ENCODE measurements at places on chromosomes 1 and 21.

DNA sequence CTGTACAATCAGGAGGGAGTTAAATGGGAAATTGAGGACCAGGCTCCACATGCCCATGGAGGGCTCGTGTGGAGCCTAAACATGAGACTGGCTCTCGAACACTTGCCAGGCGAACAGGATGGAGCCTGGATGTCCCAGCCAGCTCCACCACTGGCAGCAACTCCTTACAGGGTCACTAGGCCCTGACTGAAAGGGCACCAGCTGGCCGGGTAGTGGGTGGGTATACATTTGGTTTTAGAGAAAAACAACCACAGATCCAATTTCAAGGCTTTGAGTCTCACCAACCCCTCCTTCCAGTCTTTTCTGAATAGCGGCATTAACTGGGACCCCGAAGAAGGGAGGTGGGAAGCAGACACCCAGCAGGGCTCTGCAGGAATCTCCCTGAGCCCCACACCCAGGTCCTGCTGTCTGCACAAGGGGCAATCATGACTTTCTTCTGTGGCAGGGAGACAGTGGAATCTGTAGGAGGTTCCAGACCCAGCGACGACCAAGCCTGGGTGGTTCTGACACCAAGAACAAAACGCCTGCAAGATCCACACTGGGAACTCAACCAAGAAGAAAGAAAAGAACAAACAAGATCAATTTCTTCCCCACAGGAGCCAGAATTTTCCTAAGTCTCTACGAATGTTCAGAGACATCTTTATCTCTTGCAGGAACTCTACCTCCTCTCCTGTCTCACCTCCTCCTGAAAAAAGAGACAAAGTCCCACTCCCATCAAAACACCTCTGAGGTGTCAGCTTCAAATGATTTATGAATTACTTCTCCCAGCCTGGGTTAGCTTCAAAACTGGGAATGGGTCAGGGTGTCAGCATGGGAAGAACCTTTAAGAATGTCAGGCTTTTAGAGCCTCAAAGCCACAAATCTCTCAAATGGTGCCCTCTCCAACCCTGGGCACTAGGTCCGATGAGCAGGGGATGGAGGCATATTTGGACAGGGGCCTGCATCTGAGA, 26.5 kb upstream of the SRP9 start:
- no peak for DNase-seq

- no peak for DNase-seq
These were observed 47.6 kb downstream of the IRF2BP2 start for GRCh38 chr1:234562334-234562733.

DNA sequence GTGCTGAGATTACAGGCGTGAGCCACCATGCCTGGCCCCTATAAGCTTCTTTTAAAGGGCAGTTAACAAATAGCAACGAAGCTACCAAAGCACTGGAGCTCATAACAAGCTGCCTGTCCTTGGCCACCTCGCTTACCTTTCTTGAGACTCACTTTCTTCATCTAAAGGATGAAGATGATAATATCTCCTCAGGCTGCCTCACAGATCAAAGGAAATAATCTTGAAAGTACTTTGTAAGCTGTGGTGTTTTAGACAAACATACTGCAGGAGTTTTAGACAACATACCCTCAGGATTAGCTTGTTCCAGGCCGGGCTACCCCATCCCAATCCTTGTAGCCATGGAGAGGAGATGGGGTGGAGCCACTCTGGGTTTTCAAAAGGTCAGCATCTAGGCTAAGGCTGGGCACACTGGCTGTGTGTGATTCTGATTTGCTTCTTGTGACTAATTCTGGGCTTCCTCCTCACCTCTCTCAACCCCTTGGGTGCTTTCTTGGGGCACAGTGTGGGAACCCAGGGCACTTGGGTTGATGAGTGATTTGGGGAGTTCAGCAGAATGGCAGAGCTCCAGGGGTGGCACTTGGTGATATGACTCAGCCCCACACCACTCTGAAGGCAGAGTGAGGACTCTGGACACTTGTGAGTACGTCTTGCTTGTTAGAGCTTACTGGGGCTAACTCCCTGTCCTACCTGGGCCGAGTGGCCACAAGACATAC, 5.2 kb downstream of the GPR25 start:
- no peak for DNase-seq

DNA sequence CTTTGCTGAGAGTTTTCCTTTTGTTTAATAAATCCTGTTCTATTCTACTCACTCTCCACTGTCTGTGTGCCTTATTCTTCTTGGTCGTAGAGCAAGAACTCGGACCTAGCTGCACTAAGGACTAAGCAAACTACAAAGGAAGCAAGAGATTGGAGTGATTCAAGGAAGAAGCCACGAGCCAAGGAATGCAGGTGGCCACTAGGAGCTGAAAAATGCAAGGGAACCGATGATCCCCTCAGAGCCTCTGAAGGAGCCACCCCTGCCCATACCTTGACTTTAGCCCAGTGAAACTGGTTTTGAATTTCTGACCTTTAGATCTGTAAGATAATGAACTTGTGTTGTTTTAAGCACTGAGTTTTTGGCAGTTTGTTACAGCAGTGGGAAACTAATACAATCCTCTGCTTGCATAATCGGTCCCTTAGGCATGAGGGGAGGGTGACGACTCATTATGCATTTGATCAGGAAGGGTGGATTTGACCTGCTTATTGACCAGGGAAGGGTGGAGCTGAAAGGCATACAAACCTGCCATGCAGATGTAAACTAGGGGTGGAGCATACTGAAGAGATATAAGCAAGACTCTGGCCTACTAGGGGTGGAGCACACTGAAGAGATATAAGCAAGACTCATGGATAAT, 6.2 kb upstream of the CA6 start:
- peak; percentile 50 for DNase-seq

DNA sequence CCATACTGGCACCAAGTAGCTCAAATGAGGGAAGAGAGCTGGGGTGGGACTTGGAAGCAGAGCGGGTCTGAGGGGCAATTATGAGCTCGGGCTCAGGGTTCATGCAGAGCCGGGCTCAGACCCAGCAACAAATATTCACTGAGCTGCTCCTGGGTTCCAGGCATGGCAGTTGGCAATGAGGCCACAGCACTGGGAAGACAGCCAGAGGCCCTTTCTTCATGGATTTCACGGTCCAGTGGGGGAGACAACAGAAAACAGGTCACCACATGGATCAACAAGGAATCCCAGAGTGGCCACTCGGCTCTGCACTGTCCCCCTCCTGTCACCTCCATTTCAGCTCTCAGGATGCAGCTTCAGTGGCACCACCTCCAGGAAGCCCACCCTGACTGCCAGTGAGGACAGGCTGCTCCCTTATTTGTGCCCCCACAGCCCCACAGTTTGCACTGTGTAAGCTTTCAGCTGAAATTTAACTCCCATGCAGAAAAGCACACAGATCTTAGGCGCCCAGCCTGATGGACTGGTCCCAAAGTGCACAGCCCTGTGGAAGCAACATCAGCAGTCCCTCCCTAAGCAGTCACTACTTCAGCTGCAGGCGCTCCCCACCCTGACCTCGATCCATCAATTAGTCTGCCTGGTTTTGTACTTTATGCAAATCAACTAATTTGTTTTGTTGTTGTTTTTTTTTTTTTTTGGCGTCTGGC, 22.4 kb downstream of the ARHGEF19 start:
- DNase-seq = no peak

Data from HS-5 (cell line).